ENCODE measurements at places on chromosomes 4 and X.

DNA sequence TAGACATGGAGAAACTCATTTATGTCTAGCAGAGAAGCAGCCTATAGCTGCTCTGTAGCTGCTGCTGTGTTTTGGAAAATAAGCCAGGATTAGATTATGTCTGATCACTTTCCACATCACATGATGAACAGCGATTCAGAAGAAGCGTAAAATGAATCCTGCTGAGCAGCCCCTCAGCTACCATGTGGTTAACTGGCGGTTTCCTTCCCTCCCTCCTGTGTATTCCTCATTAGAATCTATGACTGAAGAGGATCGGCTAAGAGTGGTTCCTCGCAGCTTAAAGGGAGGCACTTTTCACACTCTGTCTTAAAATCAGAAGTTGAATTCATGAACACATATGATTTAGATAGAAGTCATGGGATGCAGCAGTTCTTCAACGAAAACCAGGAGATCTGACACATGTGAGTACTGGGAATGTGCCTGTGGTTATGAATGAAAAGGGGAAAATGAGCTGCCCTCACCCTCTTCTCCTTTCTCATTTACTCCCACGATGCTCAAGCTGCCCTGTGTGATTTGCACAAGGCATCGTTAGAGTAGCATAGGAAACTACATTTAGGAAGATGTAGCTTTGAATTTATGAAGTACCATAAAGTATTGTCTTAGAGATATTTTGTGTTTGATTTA is at the start of gene PPEF1:
PPEF1 (plus strand) TSS at position 220 of the 624 bp plus-strand sequence; CDS start at position 356, 136 bp downstream.
- DNase-seq, result no peak

DNA sequence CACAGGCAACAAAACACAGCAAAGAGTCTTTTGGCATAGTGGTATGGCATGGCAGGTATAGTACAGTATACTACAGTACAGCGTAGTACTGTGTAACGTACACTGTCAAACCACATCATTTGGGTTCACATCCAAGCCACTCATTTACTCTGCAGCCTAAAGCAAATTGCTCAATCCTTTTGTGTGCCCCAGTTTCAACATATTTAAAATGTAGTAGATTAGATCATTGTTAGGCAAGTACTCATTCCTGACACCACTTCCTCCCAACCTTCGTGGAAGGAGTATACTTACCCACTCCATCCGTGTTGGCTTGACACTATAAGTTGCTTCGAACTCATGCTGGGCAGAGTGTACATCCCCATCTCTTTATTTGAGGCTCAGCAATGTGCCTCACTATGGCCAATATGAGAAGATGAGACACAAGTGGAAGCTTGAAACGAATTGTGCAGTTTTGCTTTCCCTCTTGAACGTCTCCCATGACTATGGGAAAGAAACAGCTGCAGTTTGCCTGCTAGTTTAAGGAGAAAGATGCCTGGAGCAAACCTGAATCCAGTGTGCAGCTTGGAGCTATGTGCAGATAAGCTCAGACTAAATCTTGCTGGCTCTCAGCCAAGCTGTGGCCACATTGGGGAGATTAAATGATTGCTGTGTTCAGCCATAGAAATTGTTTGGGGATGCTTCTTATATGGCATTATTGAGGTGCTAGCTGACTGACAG is 85.7 kb upstream of the TBL1X start:
- DNase-seq, result no peak

GRCh38 chrX:109472939-109473735 is 8.7 kb downstream of the GUCY2F start:
- peak; percentile 38 for DNase-seq

- no peak for DNase-seq
These were observed 1459.9 kb downstream of the PCDH7 start for GRCh38 chr4:32180086-32180485.

GRCh38 chr4:62117886-62118285 is 917.8 kb downstream of the ADGRL3 start:
- DNase-seq, result no peak

- DNase-seq, result no peak
These were observed 187.7 kb downstream of the RAP1GDS1 start for GRCh38 chr4:98448908-98449307.

DNA sequence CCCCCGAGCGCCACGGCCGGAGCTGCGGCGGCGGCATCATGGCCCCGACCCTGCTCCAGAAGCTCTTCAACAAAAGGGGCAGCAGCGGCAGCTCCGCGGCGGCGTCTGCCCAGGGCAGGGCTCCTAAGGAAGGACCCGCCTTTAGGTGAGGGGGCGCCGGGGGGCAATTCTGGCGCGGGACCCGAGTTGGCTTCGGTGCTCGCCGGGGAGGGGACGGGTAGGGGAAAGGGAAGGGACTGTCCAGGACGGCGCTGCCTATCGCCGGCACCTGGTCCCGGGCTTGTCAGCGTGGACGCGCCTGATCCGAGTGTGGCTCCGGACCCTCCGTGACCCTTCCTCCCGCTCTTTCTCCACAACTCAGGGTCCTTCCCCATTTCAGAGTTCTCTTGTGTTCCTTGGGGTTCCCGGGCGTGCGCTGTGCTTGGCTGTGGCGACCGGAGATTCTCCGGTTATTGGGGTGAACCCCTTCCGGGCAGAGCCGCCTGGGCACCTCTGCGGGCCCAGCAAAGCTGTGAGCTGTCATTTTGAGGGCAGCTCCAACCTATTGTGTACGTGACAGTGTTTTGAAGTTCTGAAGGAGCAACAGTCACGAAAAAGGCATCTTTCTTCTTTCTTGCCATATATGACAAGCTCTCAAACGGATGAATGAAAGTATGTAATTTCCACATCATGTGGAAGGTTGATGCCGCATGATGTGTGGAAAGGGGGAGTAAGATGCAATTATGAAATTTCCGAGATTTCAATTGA is 522 bp downstream of the FNIP2 start:
- DNase-seq, result peak; percentile 22

DNA sequence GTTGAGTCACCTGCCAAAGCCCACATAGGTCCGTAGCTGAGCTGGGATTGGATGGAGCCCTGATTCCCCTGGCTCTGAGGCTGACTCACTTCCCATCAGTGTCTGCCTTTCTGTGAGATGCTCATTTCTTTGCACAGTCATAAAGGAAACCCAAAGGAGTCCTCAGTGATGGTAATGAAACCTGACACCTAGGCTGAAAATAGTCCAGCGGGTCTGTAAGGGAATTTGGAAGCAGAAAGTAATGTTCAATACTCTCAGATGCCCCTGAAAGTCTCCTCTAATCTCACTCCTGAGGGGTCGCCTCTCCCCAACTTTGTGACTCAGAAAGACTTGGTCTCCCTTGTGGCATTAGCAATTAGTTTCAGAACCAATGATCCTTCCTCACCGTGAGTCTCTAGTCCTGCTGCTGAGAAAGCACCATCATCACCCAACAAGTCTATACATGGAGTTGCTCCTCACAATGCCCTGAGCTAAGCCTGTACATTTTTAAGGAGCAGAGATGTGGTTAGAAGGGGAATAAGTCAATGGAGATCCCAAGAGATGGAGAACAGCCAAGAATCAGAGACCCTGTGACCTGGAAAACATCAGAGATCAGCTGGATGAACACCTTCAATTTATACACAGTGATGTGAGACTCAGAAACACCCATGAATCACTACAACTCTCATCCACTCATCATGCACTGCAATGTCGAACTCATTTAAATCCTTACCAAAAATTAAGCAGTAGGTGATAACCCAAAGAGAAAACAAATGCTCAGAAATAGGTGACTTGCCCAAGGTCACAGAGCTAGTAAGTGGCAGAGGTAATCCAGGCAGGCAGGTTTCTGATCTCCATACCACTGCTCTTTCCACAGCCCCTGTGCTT is 219.0 kb upstream of the CPEB2 start:
- DNase-seq, result peak; percentile 60

DNA sequence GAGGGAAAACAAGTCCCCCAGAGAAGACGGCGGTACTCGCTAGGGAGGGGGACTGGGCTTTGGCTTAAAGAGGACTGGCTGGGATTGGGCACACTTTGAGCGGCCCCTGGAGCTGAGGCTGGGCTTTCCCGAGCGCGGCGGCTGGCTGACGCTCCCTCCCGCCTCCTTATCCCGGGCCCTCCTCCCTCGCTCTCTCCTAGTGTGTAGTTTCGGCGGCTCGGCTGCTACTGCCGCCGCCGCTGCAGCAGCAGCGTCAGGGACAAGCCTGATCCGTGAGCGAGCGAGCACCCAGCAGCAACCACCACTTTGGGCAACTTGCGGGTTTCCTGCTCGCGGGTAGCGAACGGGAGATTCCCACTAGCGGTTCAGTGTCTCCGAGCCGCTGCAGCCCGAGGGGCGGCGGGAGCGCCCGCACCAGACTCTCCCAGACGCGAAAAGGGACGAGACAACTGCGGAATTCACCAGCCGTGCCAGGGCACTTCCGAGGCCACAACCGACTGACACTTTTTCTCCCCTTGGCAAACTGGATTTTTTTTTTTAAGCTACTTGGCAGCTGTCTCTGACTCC is 632 bp upstream of the PCDH7 start:
- DNase-seq, result no peak
